Stimulated activated CD4-positive, alpha-beta T cell treated with anti-CD3 and anti-CD28 coated beads, Interleukin-1b, Interleukin-23, amount 100 ng/mL, for 1 hour (primary cell): ENCODE measurements at places on chromosomes 3 and 15.

GRCh38 chr3:56672-57071, 139.9 kb upstream of the CHL1 start:
- no peak for DNase-seq

DNA sequence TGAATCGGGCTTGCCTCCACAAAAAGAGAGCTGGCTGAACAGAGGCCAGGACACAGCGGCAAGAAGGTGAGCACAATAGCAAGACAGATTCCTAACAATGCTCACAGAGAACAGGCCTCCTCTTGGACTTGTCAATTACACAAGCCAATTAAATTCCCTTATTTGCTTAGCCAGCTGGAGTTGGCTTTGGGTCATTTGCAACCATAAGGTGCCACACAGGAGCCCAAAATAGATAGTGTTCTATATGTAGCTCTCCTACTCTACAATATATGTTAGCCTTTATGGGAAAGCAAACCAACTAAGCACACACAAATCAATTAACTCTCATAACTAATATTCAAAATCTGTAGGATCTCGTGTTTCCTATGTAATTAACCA, 335.6 kb downstream of the FOXP1 start:
- no peak for DNase-seq

DNA sequence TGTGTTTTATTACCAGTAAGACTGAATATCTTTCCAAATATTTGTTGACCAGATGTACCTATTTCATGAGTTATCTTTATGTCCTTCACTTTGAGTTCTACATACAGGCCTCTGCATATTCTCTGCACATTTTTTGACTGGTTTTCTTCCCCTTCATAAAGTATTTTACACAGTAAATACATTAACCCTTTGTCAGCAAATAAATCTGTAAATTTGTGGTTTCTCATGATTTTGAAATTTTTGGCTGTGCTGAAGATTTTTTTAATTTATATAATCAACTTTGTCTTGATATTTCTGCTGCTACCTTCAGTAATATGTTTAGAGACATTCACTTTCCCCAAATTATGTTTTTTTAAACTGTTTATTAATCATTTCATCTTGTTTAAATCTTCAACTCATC, 50.5 kb downstream of the WNT5A start:
- DNase-seq, result no peak

DNA sequence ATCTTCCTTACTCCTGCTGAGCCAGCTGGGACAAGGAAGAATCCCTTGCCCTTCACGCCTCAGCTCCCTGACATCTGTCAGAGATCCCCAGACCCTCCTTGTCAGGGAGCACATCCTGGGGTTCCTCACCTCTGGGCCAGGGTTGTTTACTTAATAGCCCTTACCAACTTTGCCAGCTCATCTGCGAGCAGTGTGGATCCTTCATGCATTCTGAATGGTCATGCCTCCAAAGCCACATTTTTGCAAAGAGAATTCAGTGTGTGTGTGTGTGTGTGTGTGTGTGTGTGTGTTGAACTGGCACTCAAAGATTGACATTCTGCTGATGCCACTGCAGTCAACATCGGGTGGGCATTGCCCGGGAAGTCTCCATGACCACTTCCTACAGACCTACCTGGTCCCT, 112.6 kb downstream of the SLC49A4 start:
- no peak for DNase-seq

GRCh38 chr3:171066206-171066605, 39.7 kb upstream of the SLC2A2 start:
- DNase-seq, result no peak

GRCh38 chr15:69602921-69603320, 150.3 kb downstream of the RPLP1 start:
- DNase-seq, result no peak

DNA sequence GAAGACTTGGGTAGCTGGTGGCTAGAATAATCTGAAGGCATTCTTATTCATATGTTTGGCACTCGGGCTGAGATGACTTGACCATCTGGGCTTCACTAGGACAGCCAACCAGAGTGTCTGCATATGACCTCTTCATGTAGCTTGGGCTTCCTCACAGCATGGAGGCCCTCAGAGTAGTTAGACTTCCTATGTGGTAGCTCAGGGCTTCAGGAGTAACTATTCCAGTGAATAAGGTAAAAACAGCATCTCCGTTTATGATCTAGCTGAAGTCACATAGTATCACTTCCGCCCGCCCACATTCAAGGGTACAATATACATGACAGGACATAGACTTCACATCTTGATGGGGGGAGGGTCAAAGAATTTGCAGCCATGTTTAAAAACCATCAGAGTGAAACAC, 18.9 kb upstream of the CMTM8 start:
- DNase-seq, result no peak

- no peak for DNase-seq
Measured at GRCh38 chr3:73481888-73482287, 142.9 kb downstream of the PDZRN3 start.

DNA sequence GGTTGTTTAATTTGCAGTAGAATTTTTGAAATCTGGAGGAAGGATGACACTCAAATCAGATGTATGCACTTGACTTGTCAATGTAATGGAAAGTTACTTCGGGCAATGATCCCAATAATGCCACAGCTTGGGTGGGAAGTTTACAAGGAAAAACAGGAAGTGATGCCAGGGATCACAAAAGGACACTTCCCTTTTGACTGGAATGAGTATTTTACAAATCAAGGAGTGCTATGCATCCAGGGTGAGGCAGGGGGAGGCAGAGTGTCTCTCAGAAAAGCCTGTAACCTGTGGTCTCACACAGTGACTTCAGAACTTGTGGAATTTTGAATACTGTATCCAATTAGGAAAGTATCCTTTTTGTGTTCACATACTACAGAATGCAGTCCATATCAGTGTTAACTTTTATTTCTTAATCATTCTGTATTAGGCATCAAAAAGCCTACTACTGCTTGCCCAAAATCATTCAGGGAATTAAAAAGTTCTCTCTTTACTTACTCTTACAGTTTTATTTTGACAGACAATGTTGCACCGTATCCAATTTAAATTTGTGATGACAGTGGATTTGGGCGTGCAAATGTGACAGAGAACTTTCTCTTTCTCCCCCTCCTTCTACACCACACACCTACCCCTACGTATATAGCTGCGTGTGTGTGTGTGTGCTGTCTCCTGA, 445.1 kb downstream of the MECOM start:
- DNase-seq, result no peak

DNA sequence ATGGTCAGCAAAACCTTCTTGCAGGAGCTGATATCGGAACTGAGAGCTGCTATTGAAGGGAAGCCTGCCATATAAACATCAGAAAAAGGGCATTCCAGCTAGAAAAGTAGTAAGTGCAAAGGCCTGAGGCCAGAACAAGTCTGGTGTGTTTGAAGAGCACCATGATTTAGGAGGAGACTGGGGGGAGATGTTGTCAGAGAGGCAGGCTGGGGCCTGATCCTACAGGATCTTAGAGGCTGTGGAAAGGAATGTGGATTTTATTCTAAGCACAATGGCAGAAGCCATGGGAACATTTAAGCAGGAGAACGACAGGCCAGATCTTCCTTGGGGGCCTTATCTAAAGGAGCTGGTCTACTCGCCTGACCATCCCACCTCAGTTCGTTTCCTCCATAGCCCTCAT, 5.1 kb upstream of the MUC13 start:
- DNase-seq, result no peak

GRCh38 chr3:142628801-142629200, 32.6 kb downstream of the PLS1 start:
- no peak for DNase-seq

DNA sequence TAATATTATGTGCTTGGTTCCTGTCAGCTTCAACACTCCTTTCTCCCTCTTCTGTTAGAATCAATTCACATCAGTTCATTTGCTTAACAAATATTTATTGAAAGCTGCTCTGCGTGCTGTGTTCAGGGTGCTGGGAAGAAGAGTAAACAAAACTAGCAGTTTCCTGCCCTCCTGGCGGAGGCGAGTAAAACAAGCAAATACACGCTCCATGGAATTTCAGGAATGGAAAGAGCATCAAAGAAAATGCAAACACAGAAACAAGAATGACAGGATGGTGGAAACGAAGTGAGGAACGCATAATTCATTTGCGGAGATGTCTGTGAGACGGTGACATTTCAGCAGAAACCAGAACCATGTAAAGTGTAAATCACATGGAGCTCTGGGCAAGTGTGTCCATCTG, 49.4 kb upstream of the SPTSSB start:
- DNase-seq, result no peak

GRCh38 chr3:9744162-9744561, 5.6 kb upstream of the OGG1 start:
- DNase-seq, result no peak

DNA sequence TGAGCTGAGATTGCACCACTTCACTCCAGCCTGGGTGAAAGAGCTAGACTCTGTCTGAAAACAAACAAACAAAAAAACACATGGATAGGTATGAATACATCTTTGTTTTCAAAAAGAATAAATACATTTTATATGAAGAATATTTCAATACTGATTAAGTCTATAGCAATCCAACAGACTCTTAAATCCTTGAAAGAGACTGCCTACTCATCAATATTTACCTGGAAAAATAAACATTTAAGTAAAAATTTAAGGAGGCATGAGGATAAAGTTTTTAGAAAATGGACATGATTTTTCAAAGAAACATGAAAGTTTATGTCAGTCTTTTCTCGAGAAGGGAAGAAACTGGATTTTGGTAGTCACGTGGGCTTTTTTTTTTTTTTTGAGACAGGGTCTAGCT, 5.4 kb downstream of the NKIRAS1 start:
- DNase-seq, result no peak

GRCh38 chr3:155010416-155010815, 69.7 kb upstream of the MME start:
- DNase-seq, result no peak

GRCh38 chr3:37812499-37812896, 49.2 kb upstream of the CTDSPL start:
- no peak for DNase-seq

GRCh38 chr3:155772801-155773200, 27.9 kb upstream of the PLCH1 start:
- DNase-seq, result no peak

GRCh38 chr3:127701280-127701911, 28.6 kb downstream of the ABTB1 start:
- no peak for DNase-seq

DNA sequence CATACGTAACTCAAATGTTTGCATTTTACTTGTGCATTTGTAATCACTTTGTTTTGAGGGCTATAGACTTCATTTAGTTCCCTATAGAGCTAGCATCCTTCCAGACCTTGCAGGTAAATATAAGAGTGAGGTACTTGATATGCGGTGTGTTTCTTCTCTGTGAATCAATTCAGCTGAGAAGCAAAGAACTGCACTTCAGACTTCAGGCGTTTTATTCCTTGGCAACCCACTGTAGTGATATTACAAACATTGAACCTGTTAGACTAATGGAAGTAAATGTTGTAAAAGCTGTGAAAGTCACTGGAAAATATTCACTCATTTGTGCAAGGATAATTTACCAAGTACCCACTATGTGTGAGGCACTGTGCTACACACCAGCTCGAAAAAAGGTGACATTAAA, 94.1 kb upstream of the CHL1 start:
- no peak for DNase-seq

GRCh38 chr3:37628711-37629301, 232.9 kb upstream of the CTDSPL start:
- DNase-seq, result no peak

- no peak for DNase-seq
Measured at GRCh38 chr15:77028451-77029165, 33.7 kb downstream of the PSTPIP1 start.

DNA sequence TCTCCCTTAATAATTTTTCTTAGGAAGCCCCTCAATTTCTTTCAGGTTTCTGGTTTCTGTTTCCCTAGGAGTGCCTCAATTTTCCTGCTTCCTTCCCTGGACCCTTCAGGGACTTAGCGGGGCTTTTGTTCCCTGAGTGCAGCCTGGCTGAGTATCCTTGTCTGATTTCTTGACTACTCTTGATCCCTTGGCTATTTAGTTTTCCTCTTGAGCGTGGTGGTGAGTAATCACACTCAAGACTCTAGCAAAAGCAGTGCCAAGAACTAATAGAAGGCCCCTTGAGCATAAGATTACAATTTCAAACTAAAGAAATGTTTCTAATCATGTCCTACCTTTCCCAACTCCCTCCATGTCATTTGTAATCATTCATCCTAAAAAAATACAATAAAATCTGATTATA, 94.3 kb upstream of the C3orf80 start:
- DNase-seq, result no peak

DNA sequence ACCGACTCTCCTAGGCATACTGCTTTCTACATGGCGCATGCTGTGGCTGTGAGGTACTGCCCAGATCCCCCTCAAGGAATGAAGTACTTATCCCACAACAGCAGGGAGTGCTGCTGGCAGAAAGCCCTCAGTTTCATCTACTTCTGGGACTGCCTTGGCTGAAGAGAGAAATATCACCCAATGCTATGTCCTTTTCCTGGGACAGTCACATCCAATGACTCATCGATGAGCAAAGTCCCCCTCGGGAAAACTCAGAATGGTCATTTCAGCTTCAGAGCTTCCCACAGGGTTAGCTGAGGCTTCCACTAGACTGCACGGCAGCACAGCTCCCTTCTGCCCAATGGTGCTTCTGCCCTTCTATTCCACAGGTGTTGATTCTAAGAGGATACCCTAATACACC, 3.6 kb upstream of the NMD3 start:
- DNase-seq, result no peak

GRCh38 chr3:53260286-53260785, 4.5 kb upstream of the TKT start:
- no peak for DNase-seq

DNA sequence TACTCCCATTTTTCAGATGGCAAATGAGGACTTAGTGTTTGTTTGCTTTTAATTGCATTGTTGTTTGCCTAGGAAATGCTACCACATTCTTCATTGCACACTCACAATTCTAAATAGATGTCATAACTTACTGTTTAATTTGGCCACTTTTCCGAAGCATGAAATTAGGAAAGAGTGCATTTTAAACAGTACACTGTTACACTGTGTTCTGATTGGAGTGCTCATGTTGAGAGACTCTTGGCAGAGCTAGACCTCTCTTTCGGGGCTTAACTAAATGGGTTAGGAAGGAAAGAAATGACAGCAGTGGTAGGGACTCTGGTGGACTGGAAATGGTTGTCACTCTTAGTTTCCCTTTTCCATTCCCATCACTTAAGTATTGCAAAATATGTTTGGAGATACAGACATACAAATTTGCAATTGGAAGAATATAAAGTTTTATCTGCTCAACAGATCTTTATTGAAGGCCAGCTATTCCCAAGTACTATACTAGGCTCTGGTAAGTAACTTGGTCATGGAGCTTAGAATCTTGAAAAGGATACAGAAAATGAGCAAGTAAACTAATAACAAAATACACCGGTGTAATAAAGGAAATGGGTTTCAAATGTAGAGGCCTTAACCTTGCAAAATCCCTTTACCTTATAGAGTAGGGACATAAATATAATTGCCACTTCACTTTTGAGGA, 90.2 kb downstream of the DCUN1D1 start:
- DNase-seq, result no peak

- no peak for DNase-seq
Measured at GRCh38 chr15:62697636-62698035, 344.9 kb upstream of the TPM1 start.

DNA sequence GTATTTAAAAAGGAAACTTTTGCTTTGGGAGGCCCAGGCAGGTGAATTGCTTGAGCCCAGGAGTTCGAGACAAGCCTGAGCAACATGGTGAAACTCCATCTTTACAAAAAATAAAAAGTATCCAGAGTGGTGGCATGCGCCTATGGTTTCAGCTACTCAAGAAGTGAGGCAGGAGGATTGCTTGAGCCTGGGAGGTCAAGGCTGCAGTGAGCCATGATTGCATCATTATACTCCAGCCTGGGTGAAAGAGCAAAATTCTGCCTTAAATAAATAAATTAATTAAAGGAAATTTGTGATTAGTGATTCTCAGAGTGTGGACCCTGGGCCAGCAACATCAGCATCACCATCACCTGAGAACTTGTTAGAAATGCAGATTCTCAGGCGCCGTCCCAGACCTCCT, 9.9 kb upstream of the COMMD4 start:
- DNase-seq, result no peak
